ENCODE measurements at places on chromosomes 2 and 18.

- DNase-seq, result no peak
Measured at GRCh38 chr18:63146828-63147409, 172.7 kb downstream of the BCL2 start.

GRCh38 chr2:12619975-12620374, 96.8 kb upstream of the TRIB2 start:
- DNase-seq, result no peak

- DNase-seq, result no peak
Measured at GRCh38 chr2:225002039-225002655, 40.1 kb downstream of the DOCK10 start.

DNA sequence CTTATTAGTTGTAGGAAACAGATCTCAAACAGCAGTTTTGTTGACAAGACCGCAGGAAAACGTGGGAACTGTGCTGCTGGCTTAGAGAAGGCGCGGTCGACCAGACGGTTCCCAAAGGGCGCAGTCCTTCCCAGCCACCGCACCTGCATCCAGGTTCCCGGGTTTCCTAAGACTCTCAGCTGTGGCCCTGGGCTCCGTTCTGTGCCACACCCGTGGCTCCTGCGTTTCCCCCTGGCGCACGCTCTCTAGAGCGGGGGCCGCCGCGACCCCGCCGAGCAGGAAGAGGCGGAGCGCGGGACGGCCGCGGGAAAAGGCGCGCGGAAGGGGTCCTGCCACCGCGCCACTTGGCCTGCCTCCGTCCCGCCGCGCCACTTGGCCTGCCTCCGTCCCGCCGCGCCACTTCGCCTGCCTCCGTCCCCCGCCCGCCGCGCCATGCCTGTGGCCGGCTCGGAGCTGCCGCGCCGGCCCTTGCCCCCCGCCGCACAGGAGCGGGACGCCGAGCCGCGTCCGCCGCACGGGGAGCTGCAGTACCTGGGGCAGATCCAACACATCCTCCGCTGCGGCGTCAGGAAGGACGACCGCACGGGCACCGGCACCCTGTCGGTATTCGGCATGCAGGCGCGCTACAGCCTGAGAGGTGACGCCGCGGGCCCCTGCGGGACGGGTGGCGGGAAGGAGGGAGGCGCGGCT, at the start of gene TYMS:
TSS of gene TYMS (plus strand) at position 343 of the 690 bp plus-strand sequence. CDS start at position 433, 90 bp downstream.
- peak; percentile 48 for DNase-seq

GRCh38 chr2:167406558-167406957, 518.3 kb downstream of the XIRP2 start:
- DNase-seq, result no peak

DNA sequence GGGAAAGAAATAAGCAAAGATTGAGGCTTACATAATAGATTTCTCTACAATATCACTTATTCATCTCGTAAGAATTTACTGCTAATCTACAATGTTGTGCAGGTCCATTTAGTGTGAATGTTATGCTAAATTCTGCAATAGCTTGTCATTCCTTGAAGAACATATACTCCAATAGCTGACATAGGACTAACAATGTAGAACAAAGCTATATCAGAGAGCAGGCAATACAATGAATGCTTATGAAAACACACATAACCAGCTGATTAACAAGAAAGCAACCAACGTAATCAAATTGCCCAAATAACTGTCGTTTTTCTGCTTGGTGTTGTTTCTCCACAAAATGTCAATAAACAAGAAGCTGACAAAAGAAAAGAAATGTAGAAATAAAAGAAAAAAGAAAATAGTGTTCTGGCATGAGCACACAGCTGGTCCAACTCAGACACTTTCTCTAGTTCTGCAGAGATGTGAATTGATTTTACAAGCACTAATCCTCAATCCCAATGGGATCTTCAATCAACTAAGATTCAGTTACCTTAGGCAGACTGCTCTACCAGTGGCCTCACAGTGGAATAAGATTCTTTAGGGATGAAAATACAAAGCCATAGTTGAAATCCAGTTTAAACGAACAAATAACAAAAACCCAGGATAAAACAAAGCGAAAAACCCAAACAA, 1024.7 kb upstream of the PIK3C3 start:
- DNase-seq, result no peak

DNA sequence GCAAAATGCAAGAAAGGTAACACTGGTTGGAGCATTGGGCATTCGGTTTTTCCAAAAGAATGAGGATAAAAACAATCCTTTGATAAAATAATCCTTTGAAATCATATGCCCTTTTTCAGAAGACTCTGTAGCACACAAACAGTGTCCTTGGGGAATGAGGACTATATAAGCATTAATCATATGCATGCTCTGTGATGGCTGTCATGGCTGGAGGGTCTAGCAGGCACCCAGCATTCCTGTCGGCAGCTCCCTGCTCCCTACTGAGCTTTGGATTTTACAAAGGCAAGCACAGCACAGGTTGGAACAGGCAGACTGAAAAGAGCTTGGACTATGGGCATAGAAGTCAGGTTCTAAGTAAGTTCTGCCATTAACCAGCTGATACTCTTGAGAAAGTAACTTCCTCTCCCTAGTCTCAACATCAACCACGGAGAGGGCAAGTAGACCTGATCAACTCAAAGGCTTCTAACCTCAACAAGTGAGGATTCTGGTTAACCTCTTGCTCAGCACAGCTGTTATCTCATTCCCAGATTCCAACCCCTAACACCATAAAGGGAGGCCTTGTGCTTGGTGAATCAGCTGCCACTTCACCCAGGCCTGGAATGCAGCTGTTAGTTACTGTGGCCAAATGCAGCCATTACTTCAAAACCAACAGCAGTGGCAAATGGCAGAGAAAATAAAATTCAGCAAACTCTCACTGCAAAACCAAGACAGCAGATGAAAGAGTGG, 29.5 kb downstream of the GALNT14 start:
- DNase-seq, result no peak

GRCh38 chr2:150045601-150046000, 441.9 kb downstream of the RND3 start:
- no peak for DNase-seq

- no peak for DNase-seq
Measured at GRCh38 chr2:241354668-241355658, 1.1 kb upstream of the FARP2 start.

- DNase-seq, result no peak
Measured at GRCh38 chr2:61549546-61549945, 11.4 kb upstream of the XPO1 start.

DNA sequence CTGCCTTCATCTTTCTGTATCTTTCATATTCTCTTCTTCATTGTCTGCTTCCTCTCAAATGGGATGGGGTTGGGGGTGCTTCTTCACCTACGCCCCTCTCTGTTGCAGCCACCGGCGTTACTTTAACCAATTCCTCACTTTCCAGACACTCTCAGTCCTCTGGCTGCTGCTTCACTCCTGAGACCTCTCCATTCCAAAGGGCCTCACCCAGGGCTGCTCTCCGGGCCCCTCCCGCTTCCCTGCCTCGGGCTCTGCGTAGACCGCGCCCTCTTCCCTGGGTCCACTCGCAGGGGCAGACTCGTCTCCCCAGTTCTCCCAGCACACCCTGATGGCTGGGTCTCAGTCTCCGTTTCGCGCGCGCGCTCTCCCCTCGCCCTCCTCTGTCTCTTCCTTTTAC, 926 bp downstream of the SERPINB8 start:
- no peak for DNase-seq

DNA sequence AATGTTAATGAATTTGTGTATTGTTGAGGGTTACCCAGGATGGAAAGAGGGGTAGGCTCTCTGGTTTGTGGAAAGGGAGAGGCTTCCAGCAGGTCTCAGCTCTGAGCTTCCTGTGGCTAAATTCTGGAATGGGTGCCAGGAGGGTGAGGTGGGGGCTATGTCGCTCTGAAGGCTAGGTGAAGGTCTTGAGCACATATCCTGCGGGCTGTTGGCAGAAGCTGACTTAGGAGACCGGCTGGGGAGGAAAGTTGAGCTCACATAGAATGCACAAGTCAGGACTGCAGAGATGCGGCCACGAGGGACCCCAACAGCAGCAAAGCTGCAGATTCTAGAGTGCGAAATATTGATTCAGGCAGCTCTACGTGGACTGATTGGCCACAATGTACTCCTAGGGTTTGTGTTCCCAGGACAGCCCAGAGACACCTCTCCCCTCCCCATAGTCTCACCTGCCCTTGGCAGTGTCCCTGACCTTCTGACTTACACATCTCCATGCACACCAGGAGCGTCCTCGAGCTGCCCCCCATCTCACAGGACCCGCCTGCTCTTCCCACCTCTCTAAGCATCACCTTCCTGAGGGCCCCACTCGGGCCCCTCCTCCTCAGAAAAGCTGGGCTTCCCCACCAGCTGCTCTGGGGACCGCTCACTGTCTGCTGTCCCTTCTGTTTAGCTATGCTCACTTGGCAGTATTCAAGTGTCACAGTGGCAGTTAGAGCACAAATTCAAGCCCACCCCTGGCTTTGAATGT, 72.6 kb downstream of the ALK start:
- DNase-seq, result no peak

- DNase-seq, result no peak
Measured at GRCh38 chr2:117953231-117953630, 60.6 kb downstream of the CCDC93 start.

- peak; percentile 69 for DNase-seq
Measured at GRCh38 chr18:10453806-10454680, at the start of gene APCDD1. APCDD1 (plus strand) TSS chr18:10454635; CDS start chr18:10454982, 347 bp downstream.

- no peak for DNase-seq
Measured at GRCh38 chr2:102082571-102083392, 59.8 kb upstream of the IL1R1 start.

- no peak for DNase-seq
Measured at GRCh38 chr2:72937356-72937669, 20.0 kb downstream of the EMX1 start.

DNA sequence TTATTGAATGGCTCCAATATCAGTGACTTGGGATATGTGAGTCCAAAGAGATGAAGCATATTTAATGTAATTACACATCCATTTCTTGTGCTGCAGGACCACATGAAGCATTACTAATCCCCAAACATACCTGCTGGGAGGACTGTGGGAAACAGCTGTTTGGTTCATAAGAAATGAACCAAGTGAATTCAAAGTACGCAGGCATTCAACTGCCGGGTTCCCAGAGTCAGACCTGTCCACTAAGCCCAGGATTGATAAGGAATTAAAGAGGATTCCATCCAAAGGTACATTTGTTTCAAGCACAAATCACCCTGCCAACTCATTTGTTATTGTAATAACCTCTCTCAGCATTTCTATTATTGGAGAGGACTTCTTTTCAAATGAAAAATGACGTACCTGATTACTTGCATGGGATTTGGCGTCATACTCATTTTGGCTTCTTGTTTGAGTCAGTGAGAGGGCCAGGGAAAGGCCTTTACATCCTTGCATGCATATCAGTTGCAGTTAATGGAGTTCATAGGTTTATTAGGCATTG, 230.7 kb downstream of the TXNL1 start:
- no peak for DNase-seq

GRCh38 chr2:33214857-33215256, 261.6 kb upstream of the RASGRP3 start:
- no peak for DNase-seq

DNA sequence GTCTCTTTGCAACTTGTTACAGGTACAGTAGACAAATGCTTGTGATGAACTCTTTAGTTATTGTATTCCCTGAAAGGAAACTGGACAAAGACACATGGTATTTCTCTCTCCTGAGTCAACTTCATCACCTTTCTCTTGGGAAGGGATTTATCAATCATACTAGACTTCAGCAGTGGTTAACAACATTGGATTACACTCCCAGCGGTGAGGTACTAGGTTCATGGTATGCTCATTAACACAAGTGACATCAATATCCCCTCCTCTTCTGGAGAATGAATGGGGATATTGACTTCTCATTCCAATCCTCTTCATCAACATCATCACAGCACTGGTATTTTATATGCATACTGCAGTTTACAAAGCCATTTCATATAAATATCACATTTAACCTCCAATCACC, 574.6 kb downstream of the ERBB4 start:
- DNase-seq, result no peak

- DNase-seq, result no peak
Measured at GRCh38 chr2:210461401-210461800, 15.2 kb downstream of the LANCL1 start.

GRCh38 chr18:3513481-3513880, 63.5 kb downstream of the TGIF1 start:
- DNase-seq, result no peak

DNA sequence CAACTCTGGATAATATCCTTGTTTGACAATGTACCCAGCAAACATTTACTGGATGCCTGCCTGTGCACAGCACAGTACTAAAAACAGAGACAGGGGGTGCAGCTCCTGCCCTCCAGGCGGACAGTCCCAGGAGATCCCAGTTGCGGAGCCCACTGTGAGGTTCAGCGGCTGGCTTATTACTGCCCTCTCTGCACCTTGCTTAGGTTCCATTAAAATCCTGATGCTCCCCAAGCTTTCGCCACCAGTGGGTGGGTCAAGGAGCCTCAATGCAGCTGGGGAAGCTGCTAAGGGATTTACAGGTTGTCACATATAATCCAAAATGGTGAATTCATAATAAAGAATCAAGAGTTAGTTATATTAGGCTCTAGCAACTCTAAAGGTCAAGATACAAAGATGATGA, 38.3 kb downstream of the CRACDL start:
- no peak for DNase-seq

DNA sequence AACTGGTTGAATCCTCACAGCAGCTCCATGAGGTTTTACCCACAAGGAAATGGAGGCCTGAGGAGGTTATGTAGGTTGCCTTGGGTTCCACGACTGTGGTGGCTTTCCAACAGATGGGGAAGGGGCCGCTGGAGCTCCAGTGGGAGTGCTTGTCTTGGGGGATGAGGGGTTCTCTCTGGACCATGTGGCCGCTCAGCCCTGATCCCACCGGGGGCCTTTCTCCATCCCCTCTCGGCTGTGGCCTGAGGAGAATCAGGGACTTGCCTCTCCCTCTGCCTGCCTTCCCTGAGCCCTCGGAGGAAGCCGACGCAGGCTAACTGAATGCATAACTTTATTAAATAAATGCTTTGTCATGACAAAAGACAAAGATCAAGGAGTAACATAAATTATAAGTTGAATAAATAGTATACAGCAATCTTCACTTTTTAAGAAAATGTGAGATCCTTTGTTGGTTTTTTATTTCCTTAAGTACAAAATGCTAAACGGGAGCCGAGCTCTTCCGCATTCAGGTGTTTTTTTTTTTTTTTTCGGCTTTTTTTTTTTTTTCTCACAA, 23.5 kb downstream of the IGFBP5 start:
- DNase-seq, result no peak

DNA sequence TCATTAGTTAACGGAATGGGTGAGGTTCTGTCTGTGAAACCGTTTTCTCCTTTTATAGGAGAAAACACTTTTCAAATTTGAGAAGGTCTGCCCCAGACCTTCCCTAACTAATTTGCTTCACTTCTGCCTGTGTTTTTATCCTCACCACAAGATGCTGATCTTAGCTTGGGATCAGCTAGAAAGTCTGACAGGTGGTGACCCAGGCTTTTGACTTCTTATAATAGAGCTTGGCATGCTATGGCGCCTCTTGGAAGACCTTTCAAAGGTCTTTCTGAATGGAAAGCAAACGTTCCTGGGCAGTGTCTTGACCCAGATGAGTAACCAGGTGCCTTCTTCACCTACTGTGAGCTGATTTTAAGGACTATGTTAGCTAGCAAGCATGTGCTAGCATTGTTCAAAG, 91.4 kb downstream of the LYPD6 start:
- no peak for DNase-seq

- no peak for DNase-seq
Measured at GRCh38 chr18:48947560-48947959, 3.2 kb downstream of the SMAD7 start.
